Karpas-422 (cell line): ENCODE measurements at places on chromosomes 1 and 21.

- no peak for DNase-seq
Observed at GRCh38 chr1:59516881-59517280, 220.0 kb downstream of the FGGY start.

DNA sequence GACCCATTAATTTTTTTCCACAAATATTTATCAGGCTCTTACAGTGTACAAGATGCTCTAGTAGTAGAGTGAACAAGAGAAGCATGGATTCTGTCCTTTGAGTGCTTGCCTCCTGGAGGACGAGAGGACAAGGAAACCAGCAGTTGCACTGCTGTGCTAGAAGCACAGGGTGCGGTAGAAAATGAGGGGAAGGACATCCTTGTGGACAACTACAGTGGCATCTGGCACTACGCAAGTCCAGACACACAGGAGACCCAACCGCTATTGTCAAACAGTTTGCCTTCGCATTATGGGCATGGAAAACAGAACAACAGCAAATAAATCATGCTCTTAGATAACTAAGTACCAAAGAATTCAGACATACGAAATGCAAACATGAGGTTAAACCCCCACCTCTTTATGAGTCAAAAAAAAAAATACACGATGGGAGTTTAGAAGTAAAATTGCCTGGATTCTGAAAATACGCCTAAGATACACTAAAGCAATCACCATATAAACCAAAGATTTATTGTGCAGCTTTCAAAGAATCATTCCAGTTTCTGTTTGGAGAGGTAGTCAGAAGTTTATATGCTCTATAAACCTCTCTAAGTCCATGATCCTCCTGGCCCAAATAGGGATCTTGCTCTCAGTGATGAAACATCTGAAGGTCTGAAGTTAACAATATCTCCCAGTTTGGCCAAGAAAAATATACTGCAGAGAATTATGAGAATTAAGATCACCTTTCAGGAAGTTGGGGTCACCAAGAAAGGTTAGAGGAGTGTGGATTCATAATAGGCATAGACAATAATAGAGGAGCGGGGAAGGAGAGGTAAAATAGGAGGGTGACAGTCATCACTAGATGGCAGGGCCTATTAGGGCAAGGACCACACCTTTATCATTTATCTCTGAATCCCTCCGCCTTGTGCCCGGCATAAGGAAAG lies 307.8 kb downstream of the NFIA start:
- no peak for DNase-seq

GRCh38 chr1:18575620-18576019 lies 55.0 kb upstream of the PAX7 start:
- DNase-seq = peak; percentile 85

DNA sequence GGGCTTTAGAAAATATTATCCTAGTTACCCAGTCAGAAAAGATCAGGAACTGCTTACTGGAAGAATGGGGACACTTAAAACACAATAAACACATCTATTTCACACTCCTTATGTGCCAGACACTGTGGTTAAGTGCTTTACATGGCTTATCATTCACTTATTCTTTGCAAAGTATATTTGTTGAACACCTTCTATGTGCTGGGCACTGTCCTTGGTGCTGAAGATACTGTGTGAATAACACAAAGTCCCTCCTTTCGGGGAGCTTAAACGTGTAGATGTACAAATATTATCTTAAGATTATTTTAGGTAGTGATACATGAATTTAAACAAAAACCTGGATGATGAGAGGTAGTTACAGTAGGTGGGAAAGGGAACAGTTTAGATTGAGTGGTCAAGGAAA lies 169.3 kb downstream of the ST6GALNAC5 start:
- peak; percentile 72 for DNase-seq

DNA sequence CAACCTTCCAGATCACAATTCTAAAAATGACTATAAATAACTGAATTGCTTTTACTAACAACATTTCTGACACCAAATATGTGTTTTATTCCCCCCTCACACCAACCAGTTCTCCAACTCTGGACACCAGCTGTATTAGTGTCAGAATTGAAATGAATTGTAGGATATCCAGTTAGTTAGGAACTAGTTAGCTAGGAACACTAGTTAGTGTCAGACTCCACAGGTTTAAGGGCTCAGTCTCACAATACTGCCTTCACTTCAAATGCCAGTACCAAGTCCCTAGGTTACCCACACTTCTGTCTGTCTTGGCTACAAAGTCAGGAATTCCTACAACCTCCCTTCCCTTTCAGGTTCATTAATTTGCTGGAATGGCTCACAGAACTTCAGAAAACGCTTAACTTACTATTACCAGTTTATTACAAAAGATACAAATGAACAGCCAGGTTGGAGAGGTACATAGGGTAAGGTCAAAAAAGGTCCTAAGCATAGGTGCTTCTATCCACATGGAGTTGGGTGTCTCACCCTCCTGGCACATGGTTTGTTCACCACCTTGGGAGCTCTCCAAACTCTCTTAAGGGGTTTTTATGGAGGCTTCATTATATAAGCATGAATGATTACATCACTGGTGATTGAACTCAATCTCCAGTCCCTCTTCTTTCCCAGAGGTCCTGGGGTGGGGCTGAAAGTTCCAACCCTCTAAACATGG lies 4.2 kb downstream of the STXBP3 start:
- no peak for DNase-seq
